ENCODE measurements at places on chromosomes 4 and X. TPM values are rescaled to one million over a fixed set of nuclear protein-coding genes. Genes with fewer than 3 reads are reported as not detected.

- DNase-seq: no peak
These were observed 31.3 kb downstream of the CRLF2 start for GRCh38 chrX:1181170-1181569.

DNA sequence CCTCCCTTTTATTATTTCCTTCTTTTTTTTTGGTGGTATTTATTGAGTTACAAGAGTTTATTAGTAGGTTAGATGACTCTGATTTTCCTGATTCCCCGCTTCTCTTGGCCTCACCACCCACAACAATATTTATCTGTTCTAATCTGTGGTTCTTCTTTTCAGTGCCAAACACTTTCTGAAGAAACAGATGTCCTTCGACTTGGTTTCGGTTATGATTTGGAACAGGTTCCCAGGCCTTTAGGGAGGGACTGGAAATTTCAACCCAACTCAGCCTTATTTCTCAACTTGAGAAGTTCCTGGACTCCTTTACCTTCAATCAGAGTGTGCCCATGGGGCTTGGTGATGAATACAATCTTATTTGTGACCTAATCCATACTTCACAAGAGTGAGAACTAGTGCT, 108.1 kb downstream of the UCHL1 start:
- no peak for DNase-seq

DNA sequence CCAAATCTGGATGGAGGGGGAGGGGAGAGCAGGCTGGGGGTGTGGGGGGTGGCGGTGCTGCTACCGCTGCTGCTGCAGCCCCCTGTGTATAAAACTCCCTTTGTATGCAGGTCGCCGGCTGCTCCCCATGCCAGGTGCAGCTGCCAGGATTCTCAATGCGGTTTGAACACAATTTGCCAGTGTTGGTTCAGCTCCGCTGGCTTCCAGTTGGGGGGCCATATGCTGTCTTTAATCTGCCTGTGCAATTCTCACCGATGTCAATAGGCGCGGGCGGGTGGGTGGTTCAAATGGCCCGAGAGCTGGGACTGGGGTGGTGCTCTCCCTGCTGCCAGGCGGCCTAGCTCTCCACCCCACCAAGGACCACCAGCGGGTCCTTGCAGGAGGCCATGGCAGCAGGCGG, 257.6 kb downstream of the BCOR start:
- DNase-seq: no peak

- DNase-seq: no peak
These were observed 1.5 kb downstream of the GRID2 start for GRCh38 chr4:92305148-92305877.

GRCh38 chr4:127251423-127251822, 381.3 kb upstream of the INTU start:
- DNase-seq: no peak

GRCh38 chr4:166482758-166483157, 609.7 kb downstream of the TLL1 start:
- DNase-seq: no peak

DNA sequence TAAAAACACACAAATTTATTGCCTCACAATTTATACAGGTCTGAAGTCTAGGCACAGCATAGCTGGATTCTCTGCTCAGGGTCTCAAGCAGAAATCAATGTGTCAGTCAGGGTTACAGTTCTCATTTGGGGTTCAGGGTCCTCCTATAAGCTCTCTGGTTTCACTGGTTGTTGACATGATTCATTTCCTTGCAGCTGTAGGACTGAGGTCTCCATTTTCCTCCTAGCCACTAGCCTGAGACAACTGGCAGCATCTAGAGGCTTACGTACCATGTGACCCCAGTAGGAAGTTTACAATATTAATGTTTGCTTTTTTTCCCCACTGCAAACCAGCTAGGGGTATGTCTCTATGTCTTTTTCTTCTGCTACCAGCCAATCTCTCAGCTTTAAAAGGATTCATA, 102.5 kb downstream of the CPEB2 start:
- no peak for DNase-seq

DNA sequence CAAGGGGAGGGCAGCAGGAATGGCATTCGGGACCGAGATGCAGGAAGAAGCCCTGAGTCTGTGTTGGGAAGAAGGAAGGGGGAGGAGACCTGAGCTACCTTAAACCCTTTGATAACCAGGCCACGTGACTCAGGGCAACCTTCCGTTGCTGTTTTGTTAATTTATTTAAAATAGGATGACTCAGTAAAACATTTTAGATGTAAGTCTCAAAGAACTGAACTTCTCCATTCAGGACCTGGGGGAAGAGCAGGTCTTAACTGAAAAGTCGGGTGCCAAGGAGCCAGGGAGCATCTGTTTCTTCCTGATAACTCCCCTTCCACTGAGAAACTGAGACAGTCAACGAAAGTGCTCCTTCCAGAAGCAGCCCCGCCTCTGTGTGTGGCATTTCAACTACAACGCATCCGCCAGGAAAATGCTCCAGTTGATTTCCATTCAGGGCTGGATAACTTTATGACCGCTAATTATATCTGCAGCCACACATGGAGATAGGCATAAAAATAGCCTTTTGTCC, 88.0 kb downstream of the IRF2 start:
- no peak for DNase-seq

The AFP gene
- 1,196 TPM for polyA plus RNA-seq

The PALLD gene
- polyA plus RNA-seq: 228 TPM

The RGN gene
- 29.0 TPM for polyA plus RNA-seq

The ANKRD37 gene
- polyA plus RNA-seq: 11.7 TPM

The ZDHHC15 gene
- polyA plus RNA-seq: 8.4 TPM

Measured in right renal pelvis (tissue), 4 donors.